Renal cortical epithelial cell (primary cell): ENCODE measurements at places on chromosomes 7 and 10.

GRCh38 chr7:129804890-129805719 is 147.7 kb downstream of the UBE2H start:
- DNase-seq = no peak

- peak; percentile 46 for DNase-seq
Measured at GRCh38 chr10:93173967-93174845, 100.5 kb downstream of the CYP26A1 start.

DNA sequence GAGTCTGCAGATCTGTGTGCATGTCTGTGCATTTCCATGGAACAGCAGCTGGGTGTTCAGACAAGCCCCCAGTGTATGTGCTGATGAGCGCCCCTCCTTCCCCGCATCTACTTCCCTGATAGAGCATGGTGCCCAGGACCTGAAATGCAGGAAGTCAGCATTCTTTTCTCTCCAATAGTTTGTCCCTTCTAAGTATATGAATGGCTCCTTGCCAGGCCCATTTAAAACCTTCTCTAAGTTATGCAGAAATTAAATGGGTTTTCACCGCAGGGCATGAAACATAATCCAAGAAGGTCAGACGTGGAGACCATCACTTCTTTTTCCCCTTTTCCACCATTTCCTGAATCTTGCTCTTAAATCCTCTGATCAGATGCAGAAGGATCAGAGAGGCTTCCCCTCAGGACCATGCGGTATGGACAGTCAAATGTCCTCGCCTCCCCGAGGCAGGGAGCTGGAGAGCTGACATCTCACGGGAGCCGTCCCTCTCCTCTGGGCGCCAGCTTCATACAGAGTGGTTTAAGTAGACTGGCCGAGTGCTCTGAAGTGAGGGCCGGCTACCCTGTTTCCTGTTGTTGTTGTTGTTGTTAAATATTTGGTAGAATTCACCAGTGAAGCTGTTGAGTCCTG is 155.3 kb downstream of the C10orf105 start:
- no peak for DNase-seq

- DNase-seq = peak; percentile 73
Measured at GRCh38 chr7:117986645-117987269, 113.5 kb upstream of the CTTNBP2 start.

DNA sequence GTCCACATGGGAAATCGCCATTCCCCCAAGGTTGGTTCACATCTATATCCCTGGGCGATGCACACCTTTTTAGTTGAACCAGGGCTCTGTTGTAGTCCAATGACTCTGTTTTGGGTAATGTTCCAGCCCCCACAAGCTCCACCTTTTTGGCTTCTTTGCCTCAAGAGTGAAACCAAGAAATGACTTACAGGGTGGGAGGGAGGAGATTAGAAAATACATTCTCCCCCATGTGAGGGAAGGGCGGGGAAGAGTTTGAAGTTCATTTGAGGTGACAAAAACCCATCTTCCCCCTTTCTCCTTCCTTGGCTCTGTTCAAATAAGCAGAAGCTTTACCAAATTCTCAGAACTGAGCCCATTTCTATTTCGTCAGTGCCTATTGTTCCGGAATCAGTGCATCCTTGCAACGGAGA is 82.8 kb downstream of the GATA3 start:
- DNase-seq = no peak

GRCh38 chr10:1367938-1368841 is 312.0 kb downstream of the WDR37 start:
- DNase-seq = no peak

DNA sequence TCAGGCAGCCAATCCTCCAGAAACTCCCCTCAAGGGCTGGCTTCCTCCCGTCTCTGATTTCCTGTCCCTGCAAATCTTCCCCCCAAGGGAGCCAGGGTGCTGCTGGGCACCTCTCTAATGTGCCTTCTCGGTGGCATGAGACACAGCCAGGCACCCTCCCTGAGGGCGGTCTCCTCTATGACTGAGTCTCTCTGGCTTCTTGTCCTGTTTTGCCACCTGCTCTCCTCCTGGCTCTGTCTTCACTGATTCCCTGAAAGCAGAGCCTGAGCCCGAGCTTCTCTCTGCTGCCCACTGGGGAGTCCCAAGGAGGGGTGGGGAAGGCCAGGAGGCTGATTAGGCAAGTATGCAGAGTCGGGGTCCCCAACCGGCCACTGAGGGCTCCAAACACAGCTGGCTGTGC is 60.4 kb upstream of the INSIG1 start:
- DNase-seq = no peak

DNA sequence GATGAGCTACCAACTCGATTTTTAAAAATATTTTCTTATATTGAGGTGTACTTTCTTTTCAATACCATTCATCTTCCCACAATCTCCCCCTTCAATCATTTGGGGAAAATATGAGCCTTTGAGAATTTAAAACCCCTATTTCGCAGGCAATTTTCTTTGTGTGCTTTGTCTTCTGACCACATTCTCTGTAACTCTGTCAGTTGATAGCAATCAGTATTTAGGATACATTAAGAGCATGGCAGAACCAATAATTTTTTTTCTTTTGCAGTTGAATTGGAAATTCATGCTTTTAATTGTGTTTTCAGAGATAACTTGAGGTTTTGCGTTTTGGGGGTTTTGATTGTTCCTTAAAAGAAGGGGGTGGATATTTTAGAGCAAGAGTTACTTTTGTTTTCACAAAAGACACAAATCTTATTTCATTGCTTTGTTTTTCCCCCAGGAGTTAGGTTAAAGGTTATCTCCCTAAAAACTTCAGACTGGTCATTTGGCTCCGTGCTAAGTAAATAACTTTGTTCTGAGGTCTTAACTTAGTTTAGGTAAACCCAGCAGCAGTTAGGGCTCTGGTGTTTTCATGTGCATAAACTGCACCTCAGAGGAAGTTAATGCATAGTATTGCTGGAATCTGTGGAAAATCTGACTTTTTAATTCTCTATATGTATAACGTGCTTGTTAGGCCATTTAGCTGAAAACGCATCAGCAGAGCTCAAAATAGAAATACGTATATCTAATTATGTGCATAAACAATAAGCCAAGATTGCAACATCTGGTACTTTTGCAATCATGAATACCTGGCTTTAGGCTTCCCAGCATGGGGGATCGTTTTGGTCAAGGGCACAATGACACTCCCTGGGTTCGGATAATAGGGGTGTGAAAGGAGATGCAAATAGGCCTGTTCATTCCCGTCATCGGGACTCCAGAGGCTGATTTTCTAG is 676.4 kb upstream of the ANKRD30A start:
- DNase-seq = peak; percentile 59

- DNase-seq = no peak
Measured at GRCh38 chr10:42987575-42987974, 89.3 kb upstream of the RET start.

DNA sequence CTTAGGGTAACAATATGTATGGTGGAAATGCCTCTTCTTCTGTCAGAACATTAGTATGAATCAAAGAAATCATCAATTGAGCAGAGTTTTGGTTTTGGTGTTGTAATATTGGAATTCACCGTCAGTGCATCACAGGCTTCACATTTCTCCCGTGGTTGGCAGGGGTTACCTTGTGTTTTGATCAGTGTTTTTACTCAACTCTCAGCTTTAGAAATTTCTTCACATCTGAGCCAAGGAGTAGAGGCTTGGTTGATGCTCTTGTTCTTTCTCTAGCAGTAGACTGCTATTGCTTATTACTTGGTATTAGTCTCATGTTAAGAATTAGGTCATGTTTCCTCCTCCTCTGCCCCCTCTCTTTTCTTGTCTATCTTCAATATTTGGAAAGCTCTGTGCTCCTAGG is 188.8 kb upstream of the SMIM30 start:
- DNase-seq = peak; percentile 12

- DNase-seq = no peak
Measured at GRCh38 chr10:78013564-78013963, 15.8 kb downstream of the POLR3A start.

DNA sequence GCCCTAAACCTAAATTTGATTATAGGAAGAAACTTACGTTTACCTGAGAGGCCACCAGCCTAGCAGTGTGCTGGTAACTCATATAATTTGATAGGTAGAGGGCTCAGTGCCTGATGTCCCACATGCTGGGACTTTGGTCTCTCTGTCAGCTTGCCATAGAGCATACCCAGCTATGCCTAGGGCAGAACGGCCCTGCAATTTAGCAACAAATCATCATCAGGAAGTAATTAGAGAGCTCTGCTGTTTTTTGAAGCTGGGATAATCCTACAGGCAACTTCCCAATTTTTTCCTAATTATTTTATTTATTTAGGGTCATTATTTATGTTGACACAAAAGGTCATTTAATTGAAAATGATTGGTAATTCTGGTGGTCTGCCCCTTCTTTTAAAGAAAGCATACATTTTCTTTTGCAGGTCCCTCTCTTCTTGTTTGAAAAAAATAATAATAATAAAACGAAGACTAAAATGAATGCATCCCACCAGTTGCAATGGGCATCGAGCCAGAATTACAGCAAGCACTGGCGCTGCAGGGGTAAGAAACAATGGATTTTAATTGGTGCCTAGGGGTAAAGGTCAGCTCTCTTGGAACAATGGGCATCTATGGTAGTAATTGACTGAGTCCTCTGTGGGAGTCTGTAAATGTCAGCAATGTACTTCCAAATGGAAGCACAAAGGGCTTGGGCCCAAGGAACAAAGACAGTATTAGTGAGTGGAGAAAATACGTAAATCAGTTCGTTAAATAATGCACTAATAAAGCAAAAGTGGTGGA is 348.0 kb downstream of the SORCS1 start:
- no peak for DNase-seq

DNA sequence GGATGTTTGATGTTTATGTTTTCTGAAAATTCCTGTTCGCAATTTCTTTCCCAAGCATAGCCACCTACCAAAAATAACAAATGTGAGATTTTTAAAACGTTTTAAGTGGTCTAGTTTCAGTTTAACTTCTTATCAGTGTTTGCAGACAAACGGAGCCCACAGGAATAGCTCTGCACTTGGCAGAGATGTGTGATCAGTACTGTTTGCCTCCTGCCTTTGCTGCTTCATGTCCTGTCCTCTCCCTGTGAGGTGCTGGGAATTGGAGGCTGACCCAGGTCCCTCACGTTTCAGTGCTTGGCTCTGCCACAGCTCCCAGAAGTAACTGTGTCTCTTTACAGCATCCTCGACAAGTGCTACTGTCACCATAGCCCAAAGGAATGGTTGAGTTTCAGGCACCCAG is 1.2 kb downstream of the UCN3 start:
- DNase-seq = no peak

- DNase-seq = no peak
Measured at GRCh38 chr10:31757386-31757791, 171.2 kb downstream of the ARHGAP12 start.
